Midbrain (tissue), 1 donor: ENCODE measurements at places on chromosomes 3 and 15.

GRCh38 chr3:159866201-159866746 is 122.4 kb upstream of the IL12A start:
- DNase-seq: no peak

DNA sequence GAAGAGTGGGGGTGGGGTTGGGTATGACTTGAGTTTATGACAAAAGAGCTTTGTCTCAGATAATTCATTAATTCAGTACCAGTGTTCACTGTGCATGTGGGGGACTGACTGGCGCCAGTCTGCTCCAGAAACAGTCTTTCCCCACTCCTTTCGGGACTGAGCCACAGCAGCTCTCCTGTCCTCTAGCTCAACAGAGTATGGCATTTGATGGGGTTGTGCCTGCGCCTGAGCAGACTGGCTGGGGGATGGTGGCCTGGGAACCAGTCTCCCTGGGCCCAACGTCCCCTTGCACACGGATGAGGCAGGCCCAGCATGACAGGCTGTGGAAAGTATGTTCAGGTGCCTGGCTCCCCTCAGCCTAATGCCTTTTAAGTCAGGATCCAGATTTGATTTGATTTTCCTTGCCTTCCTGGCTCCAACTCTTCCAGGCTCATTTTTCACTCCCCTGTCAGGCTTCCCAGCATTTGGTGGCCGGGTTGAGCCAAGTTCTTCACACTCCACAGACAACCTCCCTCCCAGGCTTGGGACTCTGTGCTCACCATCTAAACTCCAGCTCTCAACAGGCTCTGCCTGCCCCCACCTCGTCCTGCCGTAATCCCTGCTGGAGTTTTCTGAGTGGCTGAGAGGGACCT is 105.0 kb downstream of the MYLK start:
- DNase-seq: peak; percentile 62

- no peak for DNase-seq
These were observed 165.3 kb upstream of the TBL1XR1 start for GRCh38 chr3:177362626-177363025.

GRCh38 chr3:151264605-151265004 is 13.7 kb downstream of the P2RY14 start:
- no peak for DNase-seq

- DNase-seq: no peak
These were observed 16.6 kb downstream of the CAPN3 start for GRCh38 chr15:42375941-42376340.

DNA sequence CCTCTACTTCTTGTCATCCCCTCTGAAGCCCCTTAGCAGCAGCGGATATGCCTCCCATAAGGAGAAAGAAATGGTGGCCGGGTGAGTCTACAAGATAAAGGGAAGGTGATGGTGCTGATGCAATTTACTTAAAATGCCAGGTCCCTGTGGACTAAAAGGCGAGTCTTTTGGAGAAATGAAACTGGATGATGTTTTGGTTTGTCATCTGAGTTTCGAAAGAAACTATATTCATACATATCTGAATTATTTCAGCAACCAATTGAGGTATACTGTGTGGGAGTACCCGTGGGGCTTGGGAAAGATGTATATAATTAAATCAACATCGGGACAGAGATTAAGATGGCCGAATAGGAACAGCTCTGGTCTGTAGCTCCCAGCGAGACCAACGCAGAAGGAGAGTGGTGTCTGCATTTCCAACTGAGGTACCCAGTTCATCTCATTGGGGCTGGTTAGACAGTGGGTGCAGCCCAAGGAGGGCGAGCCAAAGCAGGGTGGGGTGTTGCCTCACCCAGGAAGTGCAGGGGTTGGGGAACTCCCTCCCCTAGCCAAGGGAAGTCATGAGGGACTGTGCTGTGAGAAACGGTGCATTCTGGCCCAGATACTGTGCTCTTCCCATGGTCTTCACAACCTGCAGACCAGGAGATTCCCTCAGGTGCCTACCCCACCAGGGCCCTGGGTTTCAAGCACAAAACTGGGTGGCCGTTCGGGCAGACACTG is 210.6 kb upstream of the CHRM5 start:
- DNase-seq: no peak

GRCh38 chr15:45473068-45473467 is 49.5 kb downstream of the SLC30A4 start:
- no peak for DNase-seq

GRCh38 chr3:157939166-157939565 is 167.1 kb downstream of the SHOX2 start:
- DNase-seq: no peak

GRCh38 chr3:55615039-55615693 is 128.1 kb upstream of the WNT5A start:
- DNase-seq: no peak

DNA sequence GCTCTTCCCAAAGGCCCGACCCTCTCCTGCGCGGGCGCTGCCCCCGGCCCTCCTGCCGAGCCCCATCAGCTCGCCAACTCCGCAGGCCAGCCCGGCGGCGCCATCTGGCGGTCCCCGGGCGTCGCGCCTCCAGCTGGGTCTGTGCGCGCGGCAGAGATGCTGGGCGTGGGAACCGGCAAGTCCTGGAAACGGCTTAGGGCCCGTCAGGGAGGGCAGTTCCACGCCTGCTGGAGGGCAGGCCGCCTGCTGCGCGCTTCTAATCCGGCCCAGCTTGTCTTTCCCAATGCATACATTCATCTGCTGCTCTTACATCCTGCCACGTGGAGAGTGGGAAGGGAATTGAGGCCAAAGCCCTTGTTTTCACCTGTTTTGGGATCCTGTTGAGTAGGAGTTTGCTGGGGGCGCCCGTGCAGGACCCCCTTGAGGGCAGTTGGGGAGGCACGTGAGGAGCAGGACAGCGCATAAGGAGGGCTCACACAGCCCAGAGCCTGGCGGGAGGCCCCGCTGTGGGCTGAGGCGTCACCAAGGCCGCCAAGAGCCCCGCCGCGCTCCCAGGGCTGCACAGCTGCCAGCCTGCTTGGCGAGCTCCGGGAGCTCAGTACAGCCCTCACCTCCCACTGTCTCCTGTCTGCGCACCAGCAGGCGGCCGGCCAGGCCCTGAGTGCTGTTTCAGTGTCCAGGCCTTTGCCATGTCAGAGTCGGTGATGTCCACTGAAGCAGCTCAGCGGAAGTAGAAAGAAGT is 165.6 kb downstream of the NSMCE3 start:
- peak; percentile 88 for DNase-seq

GRCh38 chr3:196619223-196619622 is 20.3 kb upstream of the NRROS start:
- no peak for DNase-seq

GRCh38 chr3:144181062-144181461 is 209.4 kb downstream of the DIPK2A start:
- no peak for DNase-seq

- no peak for DNase-seq
These were observed 6.3 kb upstream of the MECOM start for GRCh38 chr3:169669816-169670215.

- no peak for DNase-seq
These were observed 59.0 kb downstream of the CTNNB1 start for GRCh38 chr3:41258239-41258800.

GRCh38 chr3:177150970-177151627 is 46.2 kb downstream of the TBL1XR1 start:
- no peak for DNase-seq

- DNase-seq: peak; percentile 82
These were observed 171.6 kb downstream of the SV2B start for GRCh38 chr15:91271565-91272153.
